ENCODE measurements at places on chromosomes 2 and 18.

- DNase-seq = no peak
Observed at GRCh38 chr2:198314559-198315153, 510.3 kb downstream of the PLCL1 start.

DNA sequence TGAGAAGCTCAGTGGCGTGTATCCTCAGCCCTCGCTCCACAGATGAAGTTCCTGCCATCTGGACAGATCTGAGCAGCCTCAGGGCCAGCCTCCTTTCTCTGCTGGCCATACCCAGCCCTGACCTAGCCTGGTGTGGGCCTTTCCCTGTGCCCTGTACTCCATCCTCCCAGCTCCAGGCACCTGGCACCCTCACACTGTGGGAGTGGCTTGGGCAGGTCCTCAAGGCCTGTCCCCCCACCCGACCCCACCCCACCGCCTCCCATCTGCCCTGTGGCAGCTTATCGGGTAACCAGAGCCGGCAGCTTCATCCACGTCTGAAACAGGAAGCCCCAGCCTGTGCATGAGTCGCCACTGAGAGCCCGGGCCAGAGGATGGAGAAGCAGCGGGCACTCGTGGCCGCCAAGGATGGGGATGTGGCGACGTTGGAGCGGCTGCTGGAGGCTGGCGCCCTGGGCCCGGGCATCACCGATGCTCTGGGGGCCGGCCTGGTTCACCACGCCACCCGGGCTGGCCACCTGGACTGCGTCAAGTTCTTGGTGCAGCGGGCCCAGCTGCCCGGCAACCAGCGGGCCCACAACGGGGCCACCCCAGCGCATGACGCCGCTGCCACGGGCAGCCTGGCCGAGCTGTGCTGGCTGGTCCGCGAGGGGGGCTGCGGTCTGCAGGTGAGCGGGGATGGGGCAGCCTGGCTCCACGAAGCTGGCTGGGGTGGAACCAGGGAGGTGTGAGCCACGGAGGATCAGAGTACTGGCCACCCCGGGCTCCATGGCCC, at the start of gene ESPNL:
Gene ESPNL (plus strand): TSS at position 292 of the 772 bp plus-strand sequence. CDS start 80 bp downstream, at position 372.
- no peak for DNase-seq

DNA sequence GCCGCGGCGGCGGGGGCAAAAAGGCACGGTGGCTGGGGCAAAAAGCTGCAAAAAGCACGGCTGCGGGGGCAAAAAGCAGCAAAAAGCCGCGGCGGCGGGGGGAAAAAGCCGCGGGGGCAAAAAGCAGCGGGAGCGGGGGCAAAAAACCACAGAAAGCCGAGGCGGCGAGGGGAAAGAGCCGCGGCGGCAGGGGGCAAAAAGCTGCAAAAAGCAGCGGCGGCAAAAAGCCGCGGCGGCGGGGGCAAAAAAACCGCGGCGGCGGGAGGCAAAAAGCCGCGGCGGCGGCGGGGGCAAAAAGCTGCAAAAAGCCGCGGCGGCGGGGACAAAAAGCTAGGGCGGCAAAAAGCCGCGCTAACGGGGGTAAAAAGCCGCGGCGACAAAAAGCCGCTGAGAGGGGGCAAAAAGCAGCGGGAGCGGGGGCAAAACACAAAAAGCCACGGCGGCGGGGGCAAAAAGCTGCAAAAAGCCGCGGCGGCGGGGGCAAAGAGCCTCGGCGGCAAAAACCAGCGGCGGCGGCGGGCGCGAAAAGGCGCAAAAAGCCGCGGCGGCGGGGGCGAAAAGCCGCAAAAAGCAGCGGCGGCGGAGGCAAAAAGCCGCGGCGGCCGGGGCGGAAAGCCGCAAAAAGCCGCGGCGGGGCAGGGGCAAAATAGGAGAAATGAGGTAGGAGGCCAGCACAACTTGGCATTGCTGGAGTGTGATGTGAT, 123.4 kb downstream of the ANKRD30BL start:
- no peak for DNase-seq

DNA sequence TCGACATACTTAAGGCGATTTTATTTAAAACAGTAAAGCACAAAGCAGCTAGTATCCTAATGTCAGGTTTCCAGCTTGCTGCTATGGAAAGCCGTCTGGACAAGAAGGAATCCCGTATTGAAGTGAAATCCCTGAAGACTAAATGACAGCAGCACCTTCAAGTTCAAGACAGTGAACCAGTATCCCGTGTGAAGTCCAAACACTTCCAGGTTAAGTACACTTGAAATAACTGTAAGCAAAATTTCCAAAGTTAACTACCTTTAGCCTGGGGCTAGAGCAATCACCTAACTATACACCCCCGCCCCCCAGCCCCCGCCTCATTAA, 1.2 kb downstream of the MBOAT2 start:
- no peak for DNase-seq

GRCh38 chr2:66982766-66983165, 414.4 kb upstream of the ETAA1 start:
- no peak for DNase-seq

GRCh38 chr18:67074309-67074708, 442.2 kb downstream of the DSEL start:
- DNase-seq = peak; percentile 0

- no peak for DNase-seq
Observed at GRCh38 chr2:23158306-23158705, 226.7 kb upstream of the KLHL29 start.

GRCh38 chr2:212987492-212987891, 163.9 kb downstream of the IKZF2 start:
- DNase-seq = no peak

DNA sequence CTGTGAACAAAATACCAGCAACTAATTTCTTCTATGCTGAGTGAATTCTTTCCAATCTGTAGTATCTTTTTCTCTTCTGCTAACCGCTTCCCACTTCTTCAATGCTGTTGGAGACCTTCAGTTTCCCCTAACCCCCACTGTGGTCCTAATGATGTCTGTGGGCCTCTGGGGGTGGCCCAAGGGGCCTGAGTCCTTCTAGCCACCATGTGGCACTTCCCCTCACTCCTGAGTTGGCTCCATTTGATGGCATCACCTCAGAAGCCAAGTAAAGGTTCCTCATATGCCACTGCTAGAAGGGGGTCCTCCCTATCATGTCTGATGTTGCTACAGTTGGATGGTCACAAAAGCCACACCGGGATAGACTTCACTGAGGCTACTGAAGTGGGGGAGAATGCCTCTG, 37.5 kb downstream of the ARHGAP25 start:
- no peak for DNase-seq

DNA sequence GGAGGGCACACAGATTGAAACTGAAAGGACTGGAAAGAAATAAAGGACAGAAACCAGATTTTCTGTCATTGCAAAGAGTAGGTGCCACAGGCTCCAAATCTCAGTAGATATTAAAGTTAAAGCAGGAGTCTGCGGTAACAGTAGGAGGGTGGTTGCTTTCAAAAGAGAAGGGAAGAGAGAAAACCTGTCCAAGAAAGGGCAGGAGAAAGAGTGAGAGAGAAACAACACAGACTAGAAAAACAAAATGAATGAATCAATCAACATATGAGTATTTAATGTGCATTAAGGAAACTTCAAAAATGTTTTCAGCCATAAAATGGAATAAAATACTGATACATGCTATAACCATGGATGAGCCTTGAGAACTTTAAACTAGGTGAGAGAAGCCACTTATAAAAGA, 143.1 kb upstream of the CTAGE1 start:
- no peak for DNase-seq

DNA sequence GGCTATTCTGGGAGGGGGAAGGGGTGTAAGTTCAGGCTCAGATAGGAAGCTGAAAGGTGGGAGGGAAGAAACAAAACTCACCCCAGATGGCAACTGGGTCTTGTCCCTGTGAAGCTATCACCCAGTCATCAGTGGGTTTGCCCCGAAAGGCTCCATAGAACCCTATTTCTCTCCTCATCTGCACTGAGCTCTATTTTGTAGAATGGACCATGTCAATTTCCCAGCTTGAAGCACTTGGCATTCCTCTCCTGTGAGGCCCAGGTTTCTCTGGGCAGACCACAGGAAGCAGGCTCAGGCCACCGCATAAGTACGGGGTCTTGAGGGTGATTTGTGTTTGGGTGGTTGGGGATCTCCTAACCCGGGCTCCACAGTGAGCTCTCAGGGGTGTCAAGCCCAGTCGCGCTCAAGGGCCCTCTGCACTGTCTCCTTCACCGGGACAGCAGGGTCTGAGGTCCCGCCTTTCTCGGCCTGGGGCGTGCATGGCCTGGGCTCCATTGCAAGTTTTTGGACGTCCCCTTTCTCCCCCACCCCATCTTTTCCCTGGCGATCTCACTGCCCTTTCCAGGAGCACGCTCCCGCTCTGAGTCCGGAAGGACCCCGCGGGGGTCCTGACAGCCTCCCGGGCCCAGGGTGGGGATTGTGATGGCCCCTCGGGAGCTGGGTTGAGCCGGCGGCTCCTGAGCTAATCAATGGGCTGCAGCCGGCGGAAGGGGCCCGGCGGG, 27.3 kb upstream of the NOTO start:
- DNase-seq = no peak

DNA sequence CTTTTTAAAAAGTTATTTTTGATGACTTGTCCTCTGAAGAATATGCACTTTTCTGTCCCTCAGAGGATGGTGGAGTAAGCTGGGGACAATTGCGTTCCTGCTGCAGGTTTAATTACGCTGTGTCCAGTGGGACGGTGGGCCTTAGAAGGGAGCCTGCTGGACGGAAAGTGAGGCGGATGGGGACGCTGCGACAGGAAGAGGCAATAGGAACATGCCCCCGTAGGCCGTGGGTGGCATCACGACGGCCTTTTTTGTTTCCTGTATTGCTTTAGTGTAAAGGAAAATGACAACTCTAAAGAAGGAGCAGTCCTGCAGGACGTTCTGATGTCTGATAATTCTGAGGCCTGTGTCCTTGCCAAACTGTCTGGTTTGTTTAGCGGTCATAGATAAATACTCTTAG, 121.6 kb downstream of the NFATC1 start:
- no peak for DNase-seq

GRCh38 chr2:85539361-85540132, 579 bp downstream of the MAT2A start:
- DNase-seq = peak; percentile 83

Measured in A549 (cell line).